ENCODE measurements at places on chromosomes 4 and X. TPM values are rescaled to one million over a fixed set of nuclear protein-coding genes. Genes with fewer than 3 reads are reported as not detected.
A peak's percentile ranks its signal among the peaks of the same experiment; 100 is the strongest.

GRCh38 chrX:51837451-51837850 is 56.0 kb upstream of the MAGED1 start:
- no peak for DNase-seq

- DNase-seq = no peak
Observed at GRCh38 chr4:185426960-185427688, 1.4 kb upstream of the UFSP2 start.

GRCh38 chr4:11166034-11166433 is 262.7 kb downstream of the HS3ST1 start:
- no peak for DNase-seq

DNA sequence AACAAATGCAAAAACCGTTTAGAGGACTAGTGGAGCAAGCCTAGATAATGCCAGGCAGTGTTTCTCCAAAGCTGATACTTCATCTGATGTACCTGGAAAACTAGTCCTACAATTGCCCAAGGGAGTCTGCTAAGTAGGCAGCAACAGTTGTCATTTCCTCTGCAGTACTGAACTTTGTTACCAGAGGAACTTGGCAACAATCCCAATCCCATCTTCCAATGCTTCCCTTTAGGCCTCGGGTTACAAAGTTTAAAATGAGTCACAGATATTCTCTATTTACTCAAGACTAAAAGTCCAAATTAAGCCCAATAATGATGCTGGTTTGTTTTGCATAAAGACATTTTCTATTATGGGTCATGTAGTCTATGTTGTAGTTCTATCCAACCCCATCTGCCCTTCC is 120.0 kb upstream of the GLRA2 start:
- DNase-seq = no peak

- DNase-seq = peak; percentile 41
Observed at GRCh38 chr4:15656038-15656470, 897 bp upstream of the FBXL5 start.

DNA sequence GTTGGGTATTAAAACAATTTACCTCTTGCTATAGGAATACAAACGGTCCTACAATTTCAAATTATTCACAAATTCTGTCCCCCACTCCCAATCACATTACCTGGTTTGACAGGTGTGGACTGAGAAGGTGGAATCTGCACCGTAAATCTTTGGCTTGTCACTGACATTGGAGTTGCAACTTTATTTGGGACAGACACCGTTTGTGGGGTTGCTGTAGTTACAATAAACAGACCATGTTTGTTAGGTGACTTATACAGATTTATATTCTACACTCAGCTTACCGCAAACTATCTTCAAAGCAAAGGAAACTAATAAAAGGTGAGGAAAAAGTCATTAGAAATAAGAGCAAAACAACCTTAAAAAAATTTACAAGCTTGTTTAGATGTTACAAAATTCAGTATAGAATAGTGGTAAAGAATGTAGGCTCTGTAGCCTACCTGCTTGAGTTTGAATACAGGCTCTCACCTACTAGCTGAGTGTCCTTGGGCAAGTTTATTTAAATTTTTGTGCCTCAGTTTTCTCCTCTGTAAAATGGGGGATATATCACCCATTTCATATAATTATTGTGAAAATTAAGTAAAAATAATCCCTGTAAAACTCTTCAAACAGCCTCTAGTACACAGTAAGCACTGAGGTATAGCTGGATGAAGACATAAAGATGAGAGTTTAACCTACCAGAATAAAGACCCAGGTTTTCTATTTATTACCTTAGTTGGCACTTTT is 6.1 kb downstream of the TAF9B start:
- no peak for DNase-seq

GRCh38 chr4:53100501-53101190 is 238.5 kb downstream of the RASL11B start:
- DNase-seq = peak; percentile 81

DNA sequence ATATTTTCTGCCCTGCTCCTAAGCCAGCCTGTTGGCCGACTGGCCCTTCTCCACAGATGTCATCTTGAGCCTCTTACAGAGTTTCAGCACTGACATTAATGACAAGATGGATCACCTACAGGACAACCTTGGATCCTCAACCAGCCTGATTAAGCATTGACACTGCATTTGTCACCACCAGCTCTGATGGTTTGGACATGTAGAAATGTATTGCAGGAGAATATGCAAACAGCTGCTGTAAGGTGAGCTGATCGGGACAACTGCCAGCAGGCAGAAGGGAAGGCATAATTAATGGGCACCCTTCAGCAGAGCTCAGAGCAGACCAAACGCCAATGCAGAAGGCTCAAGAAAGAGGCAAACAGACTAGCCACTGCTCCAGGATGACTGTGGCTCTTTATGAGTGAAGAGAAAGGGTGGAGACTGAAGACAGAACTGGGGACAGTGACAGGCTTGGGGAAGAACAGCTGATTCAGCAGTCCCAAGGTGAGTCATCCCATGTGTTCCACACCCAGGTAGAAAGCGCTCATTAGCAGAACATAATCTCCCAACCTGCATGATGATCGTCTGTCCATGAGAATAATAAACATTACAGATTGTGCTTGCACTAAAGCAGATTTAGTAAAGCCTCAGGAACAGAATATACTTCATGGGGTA is 6.7 kb downstream of the CORIN start:
- DNase-seq = no peak

GRCh38 chr4:149164282-149164681 is 651.4 kb downstream of the IQCM start:
- peak; percentile 4 for DNase-seq

DNA sequence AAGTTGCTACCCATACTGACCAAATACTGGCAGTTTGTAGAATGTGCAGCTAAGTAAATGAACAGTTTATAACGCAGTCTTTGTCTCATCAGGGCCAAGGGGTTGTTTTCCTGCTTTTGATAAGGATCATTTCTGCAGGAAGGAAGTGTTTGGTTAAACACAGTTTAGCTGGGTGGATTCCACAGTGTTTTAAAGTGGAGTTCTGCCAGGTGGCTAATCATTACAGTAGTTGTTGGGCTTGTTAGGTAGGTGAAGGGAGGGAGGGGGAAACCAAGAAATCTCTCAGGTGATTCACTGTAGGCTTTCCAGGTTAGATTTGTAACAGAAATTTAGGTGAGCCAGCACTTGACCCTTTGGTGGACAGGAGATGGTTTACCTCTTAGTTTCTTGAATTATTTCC is 58.1 kb downstream of the FNIP2 start:
- DNase-seq = no peak

GRCh38 chrX:122591546-122591945 is 592.5 kb upstream of the GRIA3 start:
- no peak for DNase-seq

DNA sequence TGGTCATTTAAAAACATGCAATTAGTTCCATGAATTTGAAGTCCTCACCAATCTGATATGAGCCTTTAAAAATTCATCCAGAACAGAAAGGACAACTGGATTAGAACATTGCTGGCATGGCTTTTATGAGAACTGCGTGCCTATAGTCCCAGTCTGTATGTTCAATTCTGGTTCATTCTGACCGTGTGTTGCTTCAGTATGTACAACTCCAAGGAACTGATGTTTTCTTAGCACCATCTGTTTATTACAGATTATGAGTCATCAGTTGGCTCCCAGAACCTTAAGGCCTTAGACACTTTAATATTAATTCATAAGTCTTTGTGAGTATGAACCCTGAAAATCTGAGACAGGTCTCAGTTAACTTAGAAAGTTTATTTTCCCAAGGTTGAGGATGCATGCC is 115.0 kb downstream of the CEP44 start:
- DNase-seq = peak; percentile 81

DNA sequence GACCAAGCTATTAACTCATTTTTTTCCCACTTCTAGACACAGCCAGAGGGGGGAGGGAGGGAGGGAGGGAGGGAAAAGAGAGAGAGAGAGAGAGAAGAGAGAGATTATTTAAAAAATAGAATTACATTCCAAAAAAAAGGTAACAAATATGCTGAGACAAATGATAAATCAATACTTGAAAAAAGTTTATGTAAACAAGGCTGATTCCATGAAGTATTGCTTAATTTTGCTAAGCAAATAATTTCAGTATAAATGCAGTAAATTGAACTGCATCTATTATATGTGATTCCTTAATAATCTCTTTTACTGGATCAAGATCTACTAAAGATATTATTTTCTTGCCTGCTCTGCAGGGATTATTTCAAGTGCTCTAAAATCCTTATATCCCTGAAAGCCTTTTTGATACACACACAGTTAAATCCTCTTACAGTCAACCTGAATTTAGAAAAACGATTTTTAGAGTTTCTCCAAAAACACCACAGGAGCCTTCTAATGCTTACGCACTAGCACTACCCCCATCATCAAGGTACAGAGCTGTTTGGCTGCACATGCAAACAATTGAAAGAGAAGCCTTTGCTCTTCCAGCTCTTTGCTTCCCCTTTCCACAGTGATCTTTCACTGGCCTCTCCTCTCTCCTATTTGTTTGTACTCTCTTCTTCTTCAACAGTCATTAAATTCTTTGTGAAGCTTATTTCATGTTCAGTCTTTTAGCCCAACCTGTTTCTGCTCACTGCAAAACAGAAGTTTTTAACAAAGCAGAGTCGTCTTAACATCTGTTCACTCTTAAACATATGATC is 426.3 kb upstream of the FAM241A start:
- DNase-seq = no peak

DNA sequence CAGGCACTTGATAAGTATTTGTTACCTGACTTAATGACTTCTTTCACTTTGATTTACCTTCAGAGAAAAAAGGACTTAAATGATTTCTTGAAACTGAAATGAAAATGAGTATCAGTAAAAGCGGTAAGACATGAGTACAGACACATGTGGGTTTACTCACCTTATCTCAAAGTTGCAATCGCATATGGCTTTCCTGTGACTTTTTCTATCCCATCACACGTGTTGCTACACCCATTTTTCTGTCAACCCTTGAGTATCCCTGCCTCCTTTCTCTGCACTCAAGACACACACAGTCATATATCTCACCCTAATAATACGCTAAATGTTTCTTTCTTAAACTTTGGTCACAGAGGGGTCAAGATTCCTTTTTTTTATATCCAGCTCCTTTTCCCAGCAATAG is 11.0 kb upstream of the ARHGEF38 start:
- DNase-seq = no peak

- DNase-seq = peak; percentile 6
Observed at GRCh38 chr4:12636191-12636590, 847.9 kb downstream of the RAB28 start.

- DNase-seq = no peak
Observed at GRCh38 chrX:72340041-72340440, 34.3 kb upstream of the CITED1 start.

DNA sequence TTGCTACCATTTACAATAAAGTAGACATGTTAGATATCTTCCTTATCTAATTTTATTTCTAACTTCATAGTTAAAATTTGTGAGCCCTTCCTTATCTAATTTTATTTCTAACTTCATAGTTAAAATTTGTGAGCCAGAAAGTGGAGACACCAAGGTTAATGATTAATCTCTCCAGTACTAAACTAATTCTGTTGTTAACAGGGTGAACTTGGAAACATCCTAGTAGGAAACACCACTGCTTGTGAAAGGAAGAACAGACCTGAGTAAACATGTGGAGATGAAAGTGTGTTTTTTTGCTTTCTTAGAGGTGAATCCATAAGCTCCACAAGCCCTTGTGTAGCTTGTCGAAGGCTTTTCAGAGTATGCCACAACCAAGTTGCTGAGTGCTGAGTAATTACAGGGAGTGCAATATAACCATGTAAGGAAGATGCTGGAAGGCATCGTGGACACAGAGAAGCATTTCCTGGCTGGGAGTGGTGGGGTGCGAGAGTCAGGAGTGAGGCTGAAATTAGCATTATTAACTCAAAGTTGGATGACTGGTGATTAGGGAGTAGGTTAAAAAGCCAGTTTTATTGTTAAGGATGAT is 118.6 kb upstream of the NEIL3 start:
- no peak for DNase-seq

- DNase-seq = peak; percentile 40
Observed at GRCh38 chr4:152193059-152193458, 342.8 kb downstream of the FBXW7 start.

DNA sequence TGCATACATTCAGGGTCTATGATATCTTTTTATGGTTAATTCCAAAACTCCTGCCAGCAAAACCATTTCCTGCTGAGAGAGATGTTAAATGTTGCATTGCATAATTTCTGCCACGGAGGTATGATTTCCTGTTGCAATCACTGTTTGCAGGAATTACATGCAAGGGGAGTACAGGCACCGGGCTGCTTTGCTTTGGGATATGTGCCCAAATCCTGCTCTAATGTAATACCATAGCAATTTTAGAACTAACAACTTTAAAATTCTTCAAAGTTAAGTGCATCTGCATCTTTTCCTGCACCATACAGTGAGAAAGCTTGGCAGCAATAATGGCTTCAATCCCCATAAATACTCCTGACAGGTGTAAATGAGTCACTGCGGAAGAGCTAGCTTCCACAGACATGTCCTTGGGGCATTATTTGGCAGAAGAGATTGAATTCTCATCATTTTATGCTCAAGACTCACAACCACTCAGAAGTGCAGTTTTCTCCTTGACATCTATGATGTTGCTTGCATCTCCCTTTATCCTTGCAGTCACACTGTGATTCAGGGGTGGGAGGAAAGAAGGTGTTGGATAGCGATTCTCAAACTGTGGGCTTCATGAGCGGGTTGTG is 29.6 kb downstream of the TRIM2 start:
- peak; percentile 96 for DNase-seq

DNA sequence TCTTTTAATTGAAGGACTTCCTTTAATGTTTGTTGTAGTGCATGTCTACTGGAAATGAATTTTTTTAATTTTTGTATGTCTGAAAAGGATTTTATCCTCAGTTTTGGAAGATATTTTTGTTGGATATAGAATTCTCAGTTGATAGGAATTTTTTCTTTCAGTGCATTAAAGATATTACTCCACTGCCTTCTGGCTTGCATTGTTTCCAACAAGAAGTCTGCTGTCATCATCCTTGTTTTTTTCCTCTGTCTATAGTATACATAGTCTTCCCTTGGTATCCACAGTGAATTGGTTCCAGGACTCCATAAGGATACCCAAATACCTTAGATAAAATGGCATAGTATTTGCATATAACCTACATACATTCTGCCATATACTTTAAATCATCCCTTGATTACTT is 33.5 kb downstream of the SCD5 start:
- DNase-seq = no peak

GRCh38 chrX:43679778-43680177 is 23.7 kb downstream of the MAOA start:
- peak; percentile 36 for DNase-seq

The TRIML1 gene
- total RNA-seq = not detected

The GAGE12F gene
- total RNA-seq = not detected

The MAGED4B gene
- total RNA-seq = 23.8 TPM

The PPID gene
- total RNA-seq = 23.6 TPM

The RAB28 gene
- 16.7 TPM for total RNA-seq

The GPR173 gene
- 2.5 TPM for total RNA-seq

The MAGEA4 gene
- not detected for total RNA-seq

The PNMA6A gene
- 1.3 TPM for total RNA-seq

The PAGE4 gene
- total RNA-seq = not detected

Data from fibroblast of the aortic adventitia (primary cell).